NCI-H1436 (cell line): ENCODE measurements at places on chromosomes 6 and 20.

GRCh38 chr6:16511040-16511660, 250.1 kb downstream of the ATXN1 start:
- peak; percentile 6 for DNase-seq

DNA sequence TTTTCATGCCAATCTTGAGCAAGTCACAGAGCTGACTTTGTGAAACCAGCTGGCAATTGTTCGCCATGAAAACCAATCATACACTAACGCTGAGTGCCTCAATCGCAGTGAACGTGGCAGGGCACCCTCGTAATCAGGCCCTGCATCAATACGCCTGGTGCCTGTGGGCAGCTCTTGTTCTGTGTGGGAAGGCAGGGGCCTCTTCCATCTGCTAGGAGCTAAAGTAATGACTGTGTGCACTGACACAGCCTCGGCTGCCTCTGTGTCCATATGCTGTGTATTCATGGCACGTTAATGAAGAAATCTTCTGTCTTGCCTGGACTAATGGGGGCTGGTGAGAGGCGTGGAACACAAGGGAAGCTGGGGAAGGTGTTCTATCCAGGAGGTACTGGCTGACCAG, 27.8 kb upstream of the SYNDIG1 start:
- no peak for DNase-seq

DNA sequence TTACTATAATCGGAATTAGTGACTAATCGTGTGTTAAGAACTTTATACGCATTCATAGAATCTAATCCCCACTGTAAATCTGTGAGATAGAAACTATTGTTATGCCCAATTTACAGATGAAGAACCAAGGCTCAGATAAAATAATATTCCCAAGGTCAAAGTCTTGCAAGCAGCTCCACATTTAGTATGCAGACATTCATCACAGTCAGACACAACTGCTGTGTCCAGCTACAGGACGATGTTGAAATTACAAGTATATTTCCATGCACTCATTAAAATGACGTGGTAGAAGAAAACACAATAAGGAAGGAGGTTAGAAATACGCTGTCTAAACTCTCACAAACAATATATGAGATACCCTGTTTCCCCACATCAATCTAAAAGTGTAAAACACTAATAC, 82.5 kb downstream of the PREX1 start:
- no peak for DNase-seq

DNA sequence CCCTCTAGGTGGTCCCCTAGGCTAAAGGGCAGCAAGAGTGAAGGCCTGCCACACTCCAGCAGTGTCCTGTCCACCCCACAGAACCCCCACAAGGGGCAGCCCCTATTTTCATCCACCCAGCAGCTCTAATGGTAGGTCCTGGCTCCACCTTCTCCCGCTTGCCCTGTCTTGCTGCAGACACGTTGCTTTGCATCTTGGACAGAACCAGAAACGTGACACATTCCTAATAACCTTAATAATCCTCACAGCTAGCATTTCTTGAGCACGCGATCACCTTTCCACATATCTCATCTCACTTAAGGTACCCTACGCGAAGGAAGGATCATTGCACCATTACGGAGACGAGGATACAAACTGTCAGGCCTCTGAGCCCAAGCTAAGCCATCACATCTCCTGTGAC, 11.7 kb upstream of the SLC22A23 start:
- no peak for DNase-seq

DNA sequence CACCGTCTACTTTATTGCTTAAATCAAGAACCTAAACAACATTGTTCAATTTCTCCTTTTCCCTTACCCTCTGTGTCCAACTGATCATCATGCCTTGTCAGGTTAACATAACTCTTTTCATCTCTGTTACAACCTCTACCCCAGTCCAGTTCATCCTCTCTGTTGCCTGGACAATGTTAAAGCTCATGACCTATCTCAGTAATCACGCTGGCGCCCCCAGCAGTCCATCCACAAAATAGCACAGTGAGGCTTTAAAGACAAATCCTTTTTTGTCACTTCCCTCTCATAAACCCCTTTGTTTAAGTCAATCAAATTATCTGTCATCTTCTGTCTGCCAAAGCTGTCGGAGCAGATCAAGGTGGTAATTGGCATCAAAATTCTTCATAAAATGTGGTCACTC, 140.1 kb downstream of the QKI start:
- no peak for DNase-seq

DNA sequence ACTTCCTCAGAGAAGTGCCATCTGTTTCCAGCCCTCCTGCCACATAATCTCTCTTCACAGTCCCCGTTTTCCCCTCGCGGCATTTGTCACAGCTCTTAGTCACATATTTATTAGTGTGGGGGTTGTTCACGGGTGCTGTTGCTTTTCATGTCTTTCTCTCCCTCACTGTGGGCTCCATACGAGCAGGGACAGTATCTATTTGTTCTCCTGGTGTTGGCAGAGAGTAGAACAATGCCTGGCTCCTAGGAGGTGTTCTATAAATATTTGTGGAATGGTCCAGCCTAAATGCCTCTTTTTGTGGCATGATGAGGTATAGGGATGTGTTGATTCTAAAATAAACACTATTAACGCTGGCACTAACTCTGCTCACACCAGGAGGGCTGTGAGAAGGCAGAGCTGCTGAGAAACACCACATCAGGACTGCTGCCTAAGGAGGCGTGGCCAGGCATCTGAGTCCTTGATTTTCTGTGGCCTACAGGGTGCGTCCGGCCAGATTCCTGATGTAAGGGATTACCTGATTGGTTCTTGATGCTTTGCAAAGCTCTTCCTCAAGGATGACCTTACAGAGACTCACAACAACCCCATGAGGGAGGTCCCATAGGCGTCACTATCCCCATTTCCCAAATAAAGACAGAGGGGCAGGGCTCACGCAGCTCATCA, 219.8 kb upstream of the ARID1B start:
- DNase-seq, result peak; percentile 14

GRCh38 chr20:52031206-52031562, 160.4 kb downstream of the ZFP64 start:
- no peak for DNase-seq

DNA sequence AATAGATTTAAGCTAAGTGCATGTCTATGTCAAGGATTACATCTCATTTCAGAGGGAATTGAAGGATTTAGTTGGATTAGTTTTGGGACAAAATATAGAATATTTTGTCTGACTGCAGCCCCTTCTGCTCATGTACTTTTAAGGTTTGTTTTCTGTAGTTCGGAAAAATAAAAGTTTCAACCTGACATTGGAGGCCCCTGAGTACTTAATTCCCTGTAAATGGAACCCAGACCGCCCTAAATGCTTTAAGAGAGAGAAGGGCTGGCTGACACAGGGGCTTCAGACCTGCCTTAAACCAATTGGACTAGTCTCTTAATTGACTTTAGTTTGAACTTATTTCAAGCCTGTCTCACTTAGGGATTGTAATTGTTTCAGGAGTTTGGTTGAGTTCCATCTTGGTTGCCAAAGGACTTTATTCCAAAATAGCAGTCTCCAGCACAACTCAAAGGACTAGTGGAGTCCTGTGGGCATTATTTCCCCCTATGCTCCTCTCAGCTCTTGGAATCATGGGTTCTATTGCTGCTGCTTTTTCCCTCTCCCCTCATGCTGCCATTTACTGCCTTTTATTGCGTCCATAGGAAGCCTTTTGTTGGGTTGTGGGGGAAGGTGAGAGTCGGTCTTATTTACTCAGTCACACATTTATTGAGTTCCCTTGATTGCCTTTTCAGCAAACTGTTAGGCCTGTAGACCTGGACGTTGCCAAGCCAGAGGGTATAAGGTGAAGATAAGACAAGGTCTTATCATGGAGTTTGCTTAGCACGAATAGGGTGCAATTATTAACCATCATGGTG, 14.5 kb downstream of the BRD2 start:
- DNase-seq, result no peak
